ENCODE measurements at places on chromosomes 5 and 9.

GRCh38 chr5:167296066-167296465 lies 995.4 kb upstream of the WWC1 start:
- no peak for DNase-seq

DNA sequence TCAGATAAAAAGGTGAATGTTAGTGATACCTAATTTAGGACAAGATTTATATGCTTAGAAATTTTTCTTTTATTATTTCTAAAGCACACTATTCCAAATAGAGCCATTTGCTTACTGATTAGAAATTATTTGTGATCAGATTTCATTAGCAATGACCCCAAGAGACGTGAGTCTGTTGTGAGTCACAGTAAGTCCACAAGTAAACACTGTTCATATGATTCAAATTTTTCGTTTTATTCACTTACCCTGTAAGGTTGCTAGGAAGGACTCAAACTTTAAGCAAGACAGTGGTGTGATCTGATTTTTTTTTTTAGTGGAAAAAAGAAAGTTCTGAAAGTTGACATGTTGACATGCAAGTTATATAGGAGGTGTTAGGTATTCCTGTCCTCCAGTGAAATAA lies 1.2 kb downstream of the CARD6 start:
- DNase-seq: no peak

GRCh38 chr9:5492965-5493678 lies 17.2 kb upstream of the PDCD1LG2 start:
- DNase-seq: no peak

- no peak for DNase-seq
Observed at GRCh38 chr9:87707805-87708506, 18.0 kb upstream of the CTSL start.

DNA sequence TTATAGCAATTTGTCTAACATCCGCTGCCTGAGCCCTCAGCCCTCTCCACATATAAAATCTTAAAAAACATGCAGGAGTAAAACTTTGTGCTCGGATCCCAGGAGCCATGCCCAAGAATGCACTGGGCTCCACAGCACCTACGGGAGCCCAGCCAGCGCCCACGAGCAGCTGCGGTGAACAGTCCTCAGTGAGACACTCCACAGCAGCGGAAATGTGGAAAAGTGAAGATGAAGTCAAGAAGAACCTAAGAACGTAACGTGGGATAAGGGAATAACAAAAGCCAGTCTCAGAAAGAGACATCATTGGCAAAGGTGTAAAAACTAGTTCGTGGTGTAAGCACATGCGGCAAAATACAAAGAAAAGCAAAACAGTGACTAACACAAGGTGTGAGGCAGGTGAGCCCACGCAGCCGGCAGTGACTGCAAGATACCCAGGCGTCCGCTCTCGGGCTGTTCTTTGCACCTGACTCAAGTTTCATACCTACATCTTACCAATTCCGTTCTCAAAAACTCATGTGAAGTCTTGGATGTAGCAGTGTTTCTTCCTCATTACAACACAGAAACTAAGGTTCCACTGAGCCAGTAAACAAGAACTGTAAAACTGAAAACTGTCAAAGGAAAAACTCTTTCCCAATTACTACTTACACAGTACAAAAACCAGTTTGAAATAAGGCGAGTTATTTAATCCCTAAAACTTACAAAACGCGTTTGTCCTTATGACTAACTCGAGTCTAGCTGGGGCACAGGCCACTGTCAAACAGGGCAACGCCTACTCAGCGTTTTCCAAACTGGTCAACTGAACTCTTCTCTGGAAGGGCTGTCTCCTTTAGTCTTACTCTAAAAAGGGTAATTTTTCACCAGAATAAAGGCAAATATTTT lies 1.7 kb downstream of the CAMSAP1 start:
- DNase-seq: no peak

GRCh38 chr5:65840071-65840470 lies 86.3 kb upstream of the ERBIN start:
- no peak for DNase-seq

- DNase-seq: no peak
Observed at GRCh38 chr9:126276056-126276728, 50.4 kb upstream of the MVB12B start.

DNA sequence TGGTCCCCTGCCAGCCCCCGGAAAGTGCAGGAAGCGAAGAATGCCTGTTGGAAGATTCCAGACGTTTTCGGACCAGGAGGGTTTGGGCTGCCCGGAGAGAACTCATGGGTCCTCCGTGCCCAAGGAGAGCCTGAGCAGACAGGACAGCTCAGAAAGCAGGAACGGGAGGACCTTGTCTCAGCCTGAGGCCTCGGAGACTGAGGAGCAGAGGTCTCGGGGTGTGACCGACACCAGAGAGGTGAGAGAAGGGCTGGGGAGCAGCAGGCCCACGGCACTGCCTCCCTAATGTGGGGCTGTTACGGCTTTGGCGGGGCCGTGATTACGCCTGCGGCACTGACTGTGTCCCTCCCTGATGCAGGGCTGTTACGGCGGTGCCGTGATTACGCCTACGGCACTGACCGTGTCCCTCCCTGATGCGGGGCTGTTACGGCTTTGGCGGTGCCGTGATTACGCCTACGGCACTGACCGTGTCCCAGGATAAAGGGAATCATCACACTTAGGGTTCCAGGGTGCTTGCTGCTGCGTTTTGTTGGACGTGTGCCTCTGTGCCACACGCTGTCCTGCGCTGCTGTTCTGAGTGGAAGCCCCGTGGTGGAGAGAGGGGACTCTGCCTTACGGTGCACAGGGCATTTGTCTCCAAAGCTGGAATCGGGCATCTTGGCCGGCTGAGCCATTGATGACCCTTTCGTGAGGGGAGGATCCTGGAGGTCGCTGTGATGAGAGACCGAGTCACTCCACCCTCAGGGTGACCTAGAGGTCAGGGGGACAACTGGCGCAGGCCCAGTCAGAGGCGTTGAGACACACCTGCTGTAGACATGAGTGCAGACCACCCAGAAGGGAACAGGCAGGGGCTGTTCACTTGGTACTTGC lies 25.7 kb downstream of the CEP72 start:
- no peak for DNase-seq

- no peak for DNase-seq
Observed at GRCh38 chr5:54803471-54804011, 181.9 kb downstream of the ESM1 start.

DNA sequence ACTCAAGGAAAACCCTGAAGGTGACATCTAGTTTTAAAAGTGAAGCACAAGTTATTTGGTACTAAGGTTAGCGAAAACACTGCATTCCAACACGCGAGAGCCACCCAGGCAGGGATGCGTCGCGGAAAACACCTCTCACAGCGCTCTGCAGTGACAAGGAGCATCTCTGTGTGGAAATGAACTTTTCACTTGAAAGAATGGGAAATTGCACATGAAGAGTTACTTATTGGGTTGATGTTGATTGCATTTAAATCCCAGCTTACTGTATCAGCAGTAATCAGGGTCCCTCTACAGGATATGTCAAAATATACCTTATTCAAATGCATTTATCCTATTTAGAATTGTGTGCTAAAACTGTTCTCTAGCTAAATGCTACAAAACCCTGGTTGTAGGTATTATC lies 144.4 kb downstream of the BNC2 start:
- DNase-seq: peak; percentile 33

DNA sequence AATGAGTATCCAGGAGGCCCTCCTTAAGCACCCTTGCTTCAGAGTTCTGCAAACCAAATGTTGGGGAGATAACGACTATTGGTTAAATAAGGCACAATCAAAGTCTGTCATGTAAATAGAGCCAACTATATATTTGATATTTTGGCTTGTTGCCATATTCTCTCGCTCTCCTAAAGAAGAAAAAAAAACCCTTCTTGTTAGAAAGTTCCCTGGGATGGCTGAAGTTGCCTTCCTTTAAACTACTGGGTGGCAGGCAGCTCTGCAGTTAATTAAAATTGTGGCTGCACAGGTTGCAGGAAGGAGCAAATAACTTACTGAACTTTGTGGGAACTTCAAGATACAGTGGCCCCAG lies 227.0 kb upstream of the ANKRD55 start:
- no peak for DNase-seq

- DNase-seq: no peak
Observed at GRCh38 chr5:179154991-179155955, 95.1 kb downstream of the ZNF354C start.

DNA sequence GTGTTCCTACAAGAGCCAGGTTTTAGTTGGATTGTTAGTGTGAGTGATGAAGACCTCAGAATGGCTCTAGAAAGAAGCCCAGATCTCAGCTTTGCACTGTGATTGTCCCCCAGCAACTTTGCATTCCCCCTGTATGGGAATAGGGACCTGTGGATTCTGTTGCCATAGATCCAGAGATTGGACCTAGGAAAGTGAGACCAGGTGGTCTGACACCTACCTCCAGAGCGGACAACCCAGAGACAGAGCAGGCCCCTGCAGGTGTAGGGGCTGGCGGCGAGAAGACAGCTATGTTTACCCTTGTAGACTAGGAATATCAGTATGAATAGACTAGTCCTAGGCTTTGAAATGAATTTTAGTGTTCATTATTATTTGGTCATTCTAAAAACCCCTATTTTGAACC lies 53.6 kb downstream of the IRF1 start:
- no peak for DNase-seq

DNA sequence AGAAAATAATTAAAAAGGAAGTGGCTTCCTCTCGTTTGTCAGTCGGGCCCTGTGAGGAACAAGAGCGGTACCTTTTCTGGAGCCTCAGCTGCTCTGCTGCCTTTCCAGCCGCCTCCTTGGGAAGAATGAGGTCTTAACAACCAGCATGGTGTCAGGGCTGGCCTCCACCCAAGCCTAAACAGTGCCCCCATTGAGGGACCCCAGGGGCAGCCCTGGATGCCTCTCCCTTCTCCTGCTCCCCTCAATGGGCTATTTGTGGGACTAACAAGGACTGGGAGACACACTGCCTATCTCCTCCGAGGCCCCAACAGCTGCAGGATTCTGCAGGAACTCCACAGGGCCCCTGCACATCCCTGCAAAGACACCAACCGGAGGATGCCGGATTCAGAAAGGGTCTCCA lies 155.4 kb upstream of the MAP3K1 start:
- DNase-seq: no peak

DNA sequence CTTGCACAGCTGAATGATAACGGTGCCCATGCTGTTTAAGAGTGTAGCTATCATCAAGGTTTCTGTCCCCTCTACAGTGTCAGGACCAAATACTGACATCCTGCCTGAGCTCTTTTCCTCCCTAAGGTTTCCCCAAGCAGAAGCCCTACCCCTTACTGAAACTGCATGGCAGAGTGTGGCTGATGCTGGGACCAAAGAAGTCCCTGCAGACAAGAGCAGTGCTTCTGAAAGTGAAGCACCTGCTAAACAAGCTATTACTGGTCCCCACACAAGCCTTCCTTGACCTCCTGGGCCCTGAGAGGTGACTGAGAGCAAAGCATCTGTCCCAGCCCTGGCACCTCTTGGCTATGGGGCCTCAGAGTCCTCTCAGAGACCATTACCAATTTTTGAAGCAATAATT lies 56.1 kb downstream of the CFAP90 start:
- no peak for DNase-seq
